Left lung (tissue), 14 donors: ENCODE measurements at places on chromosomes 5 and 9. TPM values are rescaled to one million over a fixed set of nuclear protein-coding genes. Genes with fewer than 3 reads are reported as not detected.

The RANBP3L gene
- polyA plus RNA-seq, result 1.4 TPM

DNA sequence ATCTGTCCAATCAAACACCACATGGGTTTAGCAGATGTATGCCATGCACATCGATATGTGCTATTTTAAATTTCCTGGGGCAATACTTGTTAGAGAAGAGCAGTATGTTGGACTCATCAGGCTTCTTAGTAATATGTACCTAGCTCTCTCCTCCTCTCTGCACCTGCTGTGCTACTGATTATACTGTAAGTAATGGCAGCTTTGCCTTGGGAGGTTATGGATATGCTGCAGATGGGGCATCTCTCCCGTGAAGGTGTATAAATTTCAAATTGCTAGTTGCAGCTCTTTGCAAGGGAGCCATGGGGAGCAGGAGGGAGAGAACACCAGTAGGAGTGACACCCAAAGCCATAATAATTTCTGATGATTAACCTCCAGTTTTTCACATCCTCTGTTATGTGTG is 101.5 kb downstream of the SPATA31D1 start:
- H3K4me1 ChIP-seq, result no peaks in the 10 kb centered on the region
- no peaks in the 10 kb centered on the region for H3K27me3 ChIP-seq
- no peaks in the 10 kb centered on the region for H3K36me3 ChIP-seq

- H3K4me1 ChIP-seq, result no peaks in the 10 kb centered on the region
- H3K27ac ChIP-seq, result no peak overlapping the region
- no peaks in the 10 kb centered on the region for H3K27me3 ChIP-seq
- no peak overlapping the region for H3K4me3 ChIP-seq
- H3K36me3 ChIP-seq, result no peaks in the 10 kb centered on the region
These were observed 1384.3 kb upstream of the WWC1 start for GRCh38 chr5:166906991-166907713.

- no peak overlapping the region for H3K4me3 ChIP-seq
- peak; percentile 86 for DNase-seq
- peak overlapping the region; percentile 53 for H3K27ac ChIP-seq
- no peaks in the 10 kb centered on the region for H3K36me3 ChIP-seq
These were observed 430.9 kb downstream of the DMAC1 start for GRCh38 chr9:7368410-7369292.

The SCGB3A2 gene
- 1,607 TPM for polyA plus RNA-seq
